ENCODE measurements at places on chromosomes 3 and 15.

DNA sequence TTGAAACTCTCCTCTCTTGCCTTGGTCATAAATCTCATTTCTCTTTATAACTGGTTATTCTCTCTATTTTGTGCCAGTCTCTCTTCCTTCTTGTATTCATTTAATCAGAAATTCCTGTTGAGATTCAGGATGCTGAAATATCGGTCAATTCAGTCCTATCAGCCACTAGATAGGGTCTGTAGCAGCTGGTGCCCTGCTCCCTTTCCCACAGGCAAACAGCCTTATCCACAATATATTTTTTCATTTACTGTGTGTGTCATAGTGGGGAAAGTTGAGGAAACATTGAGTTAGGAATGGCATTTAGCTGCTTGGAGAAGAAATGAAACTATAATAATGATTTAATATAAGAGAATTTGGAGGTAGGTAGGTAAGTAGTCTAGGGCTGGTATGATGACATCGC is 146.3 kb downstream of the RBPMS2 start:
- DNase-seq = no peak

DNA sequence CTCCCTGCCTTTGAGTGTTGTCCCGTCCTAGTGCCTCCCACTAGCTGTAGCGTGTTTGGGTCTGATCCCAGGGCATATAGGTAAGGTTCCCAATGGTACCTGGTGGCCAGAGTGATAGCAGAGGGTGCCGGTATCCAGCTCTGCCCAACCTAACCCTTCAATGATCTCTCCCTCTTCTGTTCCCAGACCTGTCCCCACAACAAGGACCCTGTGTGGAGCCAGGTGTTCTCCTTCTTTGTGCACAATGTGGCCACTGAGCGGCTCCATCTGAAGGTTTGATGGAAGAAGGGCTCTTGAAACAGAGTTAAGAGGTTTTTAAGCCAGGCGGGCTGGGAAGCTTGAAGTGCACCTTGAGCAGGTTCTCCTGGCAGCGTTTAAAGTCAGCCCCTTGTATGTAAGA is 35.5 kb downstream of the ESYT3 start:
- no peak for DNase-seq

- DNase-seq = peak; percentile 17
Observed at GRCh38 chr3:127455541-127456450, 134.7 kb downstream of the TPRA1 start.

- DNase-seq = no peak
Observed at GRCh38 chr15:48458876-48459275, 127.6 kb downstream of the DUT start.

DNA sequence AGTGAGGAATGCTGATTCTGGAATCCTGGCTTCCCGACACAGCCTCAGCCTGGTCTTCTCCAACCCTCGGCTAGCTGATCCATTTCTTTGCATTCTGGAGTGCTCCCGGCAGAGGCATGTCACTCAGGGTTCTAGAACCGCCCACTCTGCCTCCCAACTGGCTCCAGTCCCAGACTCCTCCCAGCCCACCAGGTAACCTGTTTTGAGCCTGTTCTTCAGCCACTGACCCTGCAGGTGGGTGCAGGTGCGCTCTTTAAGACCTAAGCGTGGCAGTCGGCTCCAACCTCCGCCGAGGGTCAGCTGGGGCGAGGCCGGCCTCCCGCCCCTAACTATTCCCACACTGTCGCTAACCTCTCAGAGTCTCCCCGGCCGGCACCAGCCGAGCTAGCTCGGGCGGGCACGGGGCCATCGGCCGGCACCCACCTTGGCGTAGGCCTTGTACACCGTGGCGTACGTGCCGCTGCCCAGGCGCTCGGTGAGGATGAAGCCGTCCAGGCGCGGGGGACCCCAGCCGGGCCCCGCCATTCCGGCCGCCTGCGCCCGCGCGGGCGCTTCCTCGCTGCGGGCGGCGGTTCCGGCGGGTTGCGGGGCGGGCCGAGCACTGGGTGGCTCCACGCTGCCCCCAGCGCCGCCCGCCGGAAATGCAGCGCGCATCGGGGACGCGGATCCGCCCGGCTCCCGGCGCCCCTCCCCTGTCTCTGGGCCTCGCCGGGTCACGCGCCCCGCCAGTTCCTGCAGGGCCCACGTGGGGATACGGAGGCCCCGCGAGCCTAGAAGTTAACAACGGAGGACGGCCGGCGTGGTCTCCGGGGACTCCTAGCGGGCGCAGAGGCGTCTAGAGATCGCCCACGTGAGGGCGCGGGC is at the start of gene ULK3:
Gene ULK3, minus strand, starts transcription at position 576 of the 864 bp plus-strand sequence. Its CDS starts 51 bp downstream, at position 525.
- DNase-seq = peak; percentile 69

DNA sequence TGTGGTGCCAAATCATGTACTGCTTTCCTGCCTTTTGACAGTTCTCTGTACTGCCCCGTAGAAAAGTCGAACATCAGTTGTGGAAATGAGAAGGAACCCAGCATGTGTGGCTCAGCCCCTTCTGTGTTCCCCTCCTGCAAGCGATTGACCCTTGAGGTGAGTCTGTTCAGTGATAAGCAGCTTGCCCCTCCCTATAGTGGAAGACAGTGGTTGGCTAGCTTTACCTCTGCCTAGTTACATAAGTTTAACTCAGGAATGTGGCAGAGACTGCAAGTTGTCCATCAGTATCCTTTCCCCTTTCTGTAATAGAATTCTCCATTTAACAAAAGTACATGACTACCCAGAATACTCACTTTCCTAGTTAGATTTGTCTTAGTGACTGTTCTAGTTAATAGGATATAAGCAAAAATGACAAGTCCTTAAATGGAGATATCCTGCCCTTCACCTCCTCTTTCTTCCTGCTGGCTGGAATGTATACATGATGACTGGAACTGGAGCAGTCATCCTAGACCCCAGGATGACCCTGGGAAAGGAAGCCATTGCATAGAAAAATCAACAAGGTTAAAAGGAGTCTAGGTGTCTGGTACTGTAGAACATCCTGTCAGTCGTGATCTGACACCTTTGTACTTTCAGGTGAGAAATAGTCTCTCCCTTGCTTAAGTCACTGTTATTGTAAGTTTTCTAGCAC is 10.6 kb downstream of the SETMAR start:
- no peak for DNase-seq

DNA sequence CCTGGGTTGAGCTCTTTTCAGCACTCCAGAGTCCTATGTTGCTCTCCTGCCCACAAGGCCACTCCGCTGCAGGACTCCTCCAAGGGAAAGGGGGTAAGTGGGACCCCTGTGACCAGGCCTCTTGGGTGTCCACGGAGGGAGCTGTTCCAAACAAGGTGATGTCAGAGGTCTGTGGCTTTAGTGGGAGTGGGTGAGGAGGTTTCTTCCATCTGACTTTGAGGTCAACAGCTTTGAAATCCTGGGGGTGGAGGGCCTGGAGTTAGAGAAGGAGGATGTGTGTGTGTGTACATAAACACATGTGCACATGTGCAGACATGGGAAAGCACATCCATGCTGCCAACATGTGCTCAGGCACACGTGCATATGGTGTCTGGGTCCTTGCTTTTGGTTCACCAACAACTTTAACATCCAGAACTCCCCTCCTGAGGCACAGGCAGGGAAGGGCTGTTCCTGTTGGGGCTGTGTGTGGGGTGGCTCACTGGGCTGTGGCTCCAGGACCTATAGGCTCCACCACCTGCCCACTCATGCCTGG is 51.4 kb upstream of the TMEM115 start:
- no peak for DNase-seq

- no peak for DNase-seq
Observed at GRCh38 chr3:135192929-135193328, 397.9 kb downstream of the EPHB1 start.

GRCh38 chr3:8827641-8828040 is 58.2 kb upstream of the OXTR start:
- DNase-seq = no peak

DNA sequence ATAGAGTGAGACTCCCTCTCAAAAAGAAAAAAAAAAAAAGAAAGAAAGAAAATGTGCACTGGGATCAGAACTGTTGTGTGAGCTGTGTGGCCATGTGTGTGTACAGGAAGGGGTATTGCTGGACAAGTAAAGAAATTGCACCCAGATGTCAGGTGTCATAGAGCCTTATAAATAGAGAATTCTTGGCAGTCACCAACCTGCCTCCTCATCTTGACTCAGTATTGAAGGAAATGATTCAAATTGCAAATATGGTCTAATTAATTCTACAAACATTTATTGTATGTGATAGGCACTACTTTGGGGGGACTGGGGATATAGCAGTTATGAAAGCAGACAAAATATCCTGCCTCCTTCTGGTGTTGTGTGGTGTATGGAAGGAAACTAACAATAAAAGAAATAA is 243.8 kb upstream of the TTC14 start:
- no peak for DNase-seq

DNA sequence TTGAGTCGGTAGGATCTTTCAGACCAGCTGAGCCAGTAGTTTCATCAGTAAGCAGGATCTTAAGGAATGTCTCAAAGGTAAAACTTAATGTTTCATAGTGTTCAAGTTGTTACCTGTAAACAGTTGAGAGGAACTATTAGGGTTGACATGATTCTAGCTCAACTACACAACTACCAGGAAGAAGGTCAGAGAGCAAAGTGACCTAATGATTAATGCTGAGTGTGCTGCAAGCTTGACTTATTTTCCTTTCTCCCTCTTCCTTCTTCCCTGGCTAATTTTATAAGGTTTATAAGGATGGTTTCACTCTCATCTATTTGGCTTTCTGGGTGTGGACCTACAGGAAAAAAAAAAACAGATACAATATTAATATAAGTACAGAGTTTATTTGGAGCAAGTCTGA is 30.2 kb upstream of the LHFPL4 start:
- DNase-seq = no peak

DNA sequence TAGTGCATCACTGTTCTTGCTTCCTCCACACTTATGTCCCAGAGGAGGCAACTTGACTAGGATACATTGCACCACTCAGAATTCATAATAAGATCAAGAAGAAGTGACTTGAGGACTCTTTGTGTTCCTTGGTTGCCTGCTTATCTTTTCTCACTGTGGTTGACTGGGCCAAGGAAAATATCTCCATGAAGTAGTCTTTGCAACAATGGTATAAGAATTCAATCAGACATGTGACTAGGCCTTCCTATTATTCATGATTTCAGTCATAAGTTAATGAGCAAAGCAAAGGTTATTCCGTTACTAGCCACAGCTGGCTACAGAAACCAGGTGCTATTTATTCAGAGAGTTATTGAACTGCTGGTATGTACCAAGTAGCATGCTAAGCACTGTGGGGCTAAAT is 359.3 kb downstream of the RORA start:
- no peak for DNase-seq

DNA sequence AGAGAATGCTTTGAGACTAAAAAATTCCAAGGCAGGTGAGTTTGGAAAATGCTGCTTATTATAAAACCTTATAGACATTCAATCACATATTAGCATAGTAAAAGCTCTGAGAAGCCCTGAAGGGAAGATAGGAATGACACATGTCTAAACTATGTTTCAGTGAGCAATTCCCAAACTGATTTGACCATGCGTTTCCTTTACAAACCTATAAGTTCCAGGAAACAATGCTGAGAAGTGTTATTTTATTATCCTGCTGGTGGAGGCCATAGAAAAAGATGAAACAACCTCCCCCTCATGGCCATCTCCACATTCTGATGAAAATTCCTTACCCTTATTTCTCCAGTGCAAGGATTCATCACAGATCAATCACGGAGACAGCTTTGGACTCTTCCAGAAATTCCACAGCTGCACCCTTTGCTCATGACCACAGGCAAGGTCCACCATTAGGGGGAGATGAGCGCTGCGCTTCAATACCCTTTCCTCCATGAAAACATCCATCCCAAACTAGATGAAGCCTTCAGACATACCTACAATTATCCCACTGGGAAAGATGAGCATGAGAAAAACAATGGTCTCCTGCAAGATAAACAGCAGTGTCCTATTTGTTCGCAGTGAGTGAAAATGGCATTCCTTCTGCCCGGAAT is 372.1 kb downstream of the MAGI1 start:
- DNase-seq = no peak

DNA sequence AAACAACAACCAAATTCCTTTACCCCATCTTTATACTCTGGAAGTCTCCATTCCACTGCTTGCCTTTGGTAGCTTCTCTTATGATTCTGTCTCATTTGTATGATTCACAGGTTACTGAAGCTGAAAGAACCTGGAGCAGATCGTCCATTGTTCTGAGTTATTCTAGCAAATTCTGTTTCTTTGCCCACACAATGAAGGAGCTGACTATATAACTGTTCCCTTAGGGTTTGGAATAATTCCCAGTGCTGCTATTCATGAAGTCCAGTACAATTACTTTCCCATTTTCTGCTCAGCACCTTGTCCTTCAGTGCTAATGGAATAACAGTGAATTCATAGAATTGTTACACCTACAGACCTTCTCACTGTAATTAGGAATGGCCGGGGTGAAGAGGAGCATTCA is 167.8 kb downstream of the CHST2 start:
- no peak for DNase-seq

GRCh38 chr3:67123914-67124313 is 125.8 kb downstream of the KBTBD8 start:
- no peak for DNase-seq

All from NCI-H1048 (cell line).